Upper lobe of left lung (tissue), 6 donors: ENCODE measurements at places on chromosomes 3 and 15. TPM values are rescaled to one million over a fixed set of nuclear protein-coding genes. Genes with fewer than 3 reads are reported as not detected.

The HIGD2B gene
- total RNA-seq: not detected

The MAN2C1 gene
- total RNA-seq: 1,046 TPM

The CALML4 gene
- 28.3 TPM for total RNA-seq

The CEP19 gene
- 2.8 TPM for total RNA-seq

The PPARG gene
- 53.1 TPM for total RNA-seq

The KLHL40 gene
- not detected for total RNA-seq

The PHC3 gene
- 182 TPM for total RNA-seq

The UBA7 gene
- total RNA-seq: 330 TPM

The TXNRD3 gene
- total RNA-seq: 12.6 TPM

The SLC22A13 gene
- total RNA-seq: 1.6 TPM

The PYDC2 gene
- not detected for total RNA-seq

The CISH gene
- 35.8 TPM for total RNA-seq

The UROC1 gene
- not detected for total RNA-seq

The GPR87 gene
- 0.34 TPM for total RNA-seq

The GABRR3 gene
- not detected for total RNA-seq

The FBXL22 gene
- total RNA-seq: 2.0 TPM

The ATP13A5 gene
- 0.66 TPM for total RNA-seq

The RYR3 gene
- under 0.01 TPM for total RNA-seq

The RPUSD2 gene
- 10.3 TPM for total RNA-seq

The GLDN gene
- total RNA-seq: 21.3 TPM

The CNBP gene
- total RNA-seq: 305 TPM

The TADA3 gene
- total RNA-seq: 58.8 TPM

The RAB11A gene
- total RNA-seq: 142 TPM

The TMC3 gene
- total RNA-seq: not detected

The MB21D2 gene
- 4.8 TPM for total RNA-seq

The P3H2 gene
- 42.2 TPM for total RNA-seq

The AMOTL2 gene
- total RNA-seq: 135 TPM

The NR2E3 gene
- 2.4 TPM for total RNA-seq

The RETNLB gene
- total RNA-seq: not detected

The COL7A1 gene
- 5.7 TPM for total RNA-seq

The AHSG gene
- 1.5 TPM for total RNA-seq

The LMOD3 gene
- 4.2 TPM for total RNA-seq

The ALG1L2 gene
- not detected for total RNA-seq

The CPB1 gene
- 11.3 TPM for total RNA-seq

The SEMA6D gene
- total RNA-seq: 10.2 TPM

The TRPM1 gene
- not detected for total RNA-seq

The WNT5A gene
- 26.7 TPM for total RNA-seq

The CCR4 gene
- total RNA-seq: 1.1 TPM

The GOLGA8T gene
- 2.0 TPM for total RNA-seq

The NEK10 gene
- total RNA-seq: 10.2 TPM

The GOLGA8Q gene
- 5.0 TPM for total RNA-seq

The GPR27 gene
- 4.4 TPM for total RNA-seq

The RBPMS2 gene
- total RNA-seq: 3.6 TPM

The GYG1 gene
- 48.6 TPM for total RNA-seq

The ARGFX gene
- not detected for total RNA-seq

The ZNF106 gene
- 94.7 TPM for total RNA-seq

The CHST2 gene
- total RNA-seq: 11.7 TPM

The EAF2 gene
- total RNA-seq: 12.8 TPM

The GOLGA8J gene
- total RNA-seq: not detected

The KY gene
- not detected for total RNA-seq
